Activated T-cell treated with anti-CD3 and anti-CD28 coated beads, Interleukin-2, amount 50 U/mL, for 1 hour (primary cell): ENCODE measurements at places on chromosomes 5 and 9.

- DNase-seq, result no peak
These were observed 45.8 kb upstream of the FTMT start for GRCh38 chr5:121805911-121806310.

- no peak for DNase-seq
These were observed 42.0 kb downstream of the CRB2 start for GRCh38 chr9:123397975-123398374.

- DNase-seq, result no peak
These were observed 10.6 kb downstream of the DIPK1B start for GRCh38 chr9:136722969-136723356.

- DNase-seq, result no peak
These were observed 39.2 kb downstream of the TLE4 start for GRCh38 chr9:79610791-79611614.

- DNase-seq, result no peak
These were observed 92.2 kb upstream of the IL33 start for GRCh38 chr9:6123416-6123815.

GRCh38 chr5:53946405-53947100 is 363.8 kb downstream of the ARL15 start:
- DNase-seq, result no peak

DNA sequence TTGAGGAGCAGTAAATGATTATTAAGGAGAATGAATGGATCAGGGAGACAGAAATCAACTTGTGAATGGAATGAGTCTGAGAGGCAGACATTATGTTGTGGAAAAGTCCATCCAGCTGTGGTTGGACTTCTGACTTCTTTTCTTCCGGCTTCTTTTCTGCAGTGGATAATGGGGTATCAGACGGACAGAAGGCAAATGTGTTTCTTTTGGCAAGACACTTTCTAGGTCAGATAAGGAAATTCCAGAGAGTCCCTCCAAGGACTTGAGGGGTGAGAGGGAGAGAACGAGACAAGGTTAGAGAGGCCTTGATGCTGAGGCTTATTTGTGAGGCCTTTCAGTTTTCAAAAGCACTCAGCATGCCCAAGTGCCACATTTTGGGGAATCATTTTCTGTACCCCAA is 17.1 kb upstream of the GRHPR start:
- no peak for DNase-seq

DNA sequence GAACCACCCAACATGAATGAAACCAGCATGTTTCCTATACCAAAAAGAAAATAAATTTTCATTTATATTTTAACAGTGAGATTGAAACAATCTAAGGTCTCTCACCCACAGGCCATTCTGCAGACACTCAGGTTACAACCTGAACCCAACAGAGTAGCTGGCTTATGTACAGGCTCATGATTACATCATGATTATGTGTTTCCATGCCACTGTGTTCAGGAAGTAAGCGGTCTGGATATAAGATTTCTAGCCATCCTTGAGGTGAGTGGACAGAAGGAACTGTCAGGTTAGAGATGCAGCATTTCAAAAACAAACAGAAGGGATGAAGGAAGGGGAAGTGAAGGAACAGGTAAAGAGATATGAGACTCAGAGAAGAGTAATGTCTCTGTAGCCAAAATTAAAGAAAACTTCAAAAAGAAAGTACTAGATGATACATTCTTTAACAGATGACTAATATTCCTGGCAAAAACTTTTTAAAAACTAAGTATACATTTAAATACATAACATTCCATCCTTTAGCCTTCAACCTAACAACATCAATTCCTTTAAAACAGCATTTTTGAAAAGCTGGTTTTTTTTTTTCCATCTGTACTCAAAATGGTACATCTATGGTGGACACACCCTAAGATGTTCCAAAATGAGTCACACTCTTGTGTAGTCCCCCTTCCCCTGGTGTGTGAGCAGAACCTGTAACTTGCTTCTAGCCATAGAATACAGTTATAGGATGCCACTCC is 119.8 kb downstream of the LPAR1 start:
- DNase-seq, result no peak

DNA sequence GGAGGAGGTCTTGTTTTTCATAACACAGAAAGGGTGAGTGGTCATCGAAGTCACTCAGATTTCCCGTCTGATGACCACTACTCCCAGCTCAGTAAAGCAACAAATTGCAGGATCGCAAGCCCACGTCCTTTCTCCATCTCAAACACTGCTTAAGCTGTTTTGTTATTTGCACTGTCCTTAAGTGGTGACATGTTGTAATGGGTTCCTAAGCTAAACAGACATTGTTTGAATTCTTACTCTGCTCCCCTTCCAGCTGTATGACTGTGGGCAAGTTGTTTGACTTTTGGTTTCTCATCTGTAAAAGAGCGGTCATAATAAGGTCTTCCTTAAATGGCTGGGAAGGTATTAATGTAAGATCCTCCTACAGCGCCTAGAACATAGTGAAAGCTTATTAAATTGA is 62.8 kb upstream of the EQTN start:
- DNase-seq, result no peak

GRCh38 chr5:151619812-151620460 is 28.8 kb upstream of the FAT2 start:
- DNase-seq, result no peak

DNA sequence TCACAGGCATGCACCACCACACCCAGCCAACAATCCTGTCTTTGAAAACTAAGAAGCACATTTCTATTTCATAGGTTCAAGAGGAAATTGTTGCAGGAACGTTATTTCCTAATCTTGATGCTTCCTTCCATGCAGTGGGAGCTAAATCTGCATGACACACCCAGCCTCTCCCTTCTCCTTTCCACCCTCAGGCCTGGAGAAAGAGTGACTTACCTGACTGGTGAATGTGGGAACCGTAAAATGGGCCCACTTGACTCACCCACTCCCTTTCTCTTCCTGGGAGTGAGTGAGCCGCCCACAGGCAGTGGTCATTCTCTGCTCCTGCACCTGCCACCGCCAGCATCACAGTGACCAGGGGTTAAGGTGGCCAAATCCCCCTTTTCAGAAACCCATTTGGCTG is 78.2 kb downstream of the C9orf50 start:
- DNase-seq, result no peak

DNA sequence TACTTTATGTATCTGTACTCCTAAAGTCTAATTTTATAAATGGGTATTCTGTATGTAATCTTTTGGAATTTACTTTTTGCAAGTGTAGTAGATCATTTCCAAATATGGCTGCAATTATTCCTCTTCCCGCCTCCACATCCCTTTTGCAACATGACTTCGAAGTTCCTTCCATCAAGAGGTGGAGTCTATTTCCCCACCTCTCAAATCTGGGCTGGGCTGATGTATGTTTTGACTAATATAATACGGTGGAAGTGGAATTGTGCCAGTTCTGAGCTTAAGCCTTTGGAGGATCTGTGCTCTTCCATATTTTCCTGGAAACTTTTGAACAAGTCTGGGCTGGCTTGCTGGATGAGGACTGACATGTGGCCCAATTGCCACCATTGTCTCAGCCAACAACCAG is 155.9 kb downstream of the FGF18 start:
- no peak for DNase-seq

DNA sequence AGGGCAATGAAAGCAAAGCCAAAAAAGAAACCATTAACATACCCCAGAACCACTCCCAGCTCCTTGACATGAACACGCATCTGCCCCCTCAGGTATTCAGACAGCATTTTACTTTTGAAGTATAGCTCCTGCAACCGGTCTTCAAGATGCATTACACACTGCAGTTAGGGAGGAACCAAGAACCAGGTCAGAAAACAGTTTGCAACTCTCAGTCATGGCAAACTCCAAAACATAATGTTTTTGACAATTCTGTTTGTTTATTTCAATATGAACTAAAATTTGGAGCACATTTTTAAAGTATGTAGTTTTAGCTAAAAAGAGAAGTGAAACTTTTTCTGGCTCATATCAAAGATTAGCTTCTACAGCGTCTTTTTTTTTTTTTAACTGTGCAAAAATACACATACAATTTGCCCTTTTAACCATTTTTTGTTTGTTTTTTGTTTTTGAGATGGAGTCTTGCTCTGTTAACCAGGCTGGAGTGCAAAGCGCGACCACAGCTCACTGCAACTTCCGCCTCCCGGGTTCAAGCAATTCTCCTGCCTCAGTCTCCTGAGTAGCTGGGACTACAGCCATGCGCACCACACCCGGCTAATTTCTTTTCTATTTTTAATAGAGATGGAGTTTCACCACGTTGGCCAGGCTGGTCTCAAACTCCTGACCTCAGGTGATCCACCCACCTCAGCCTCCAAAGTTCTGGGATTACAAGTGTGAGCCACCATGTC is 12.2 kb upstream of the RAPGEF6 start:
- no peak for DNase-seq

DNA sequence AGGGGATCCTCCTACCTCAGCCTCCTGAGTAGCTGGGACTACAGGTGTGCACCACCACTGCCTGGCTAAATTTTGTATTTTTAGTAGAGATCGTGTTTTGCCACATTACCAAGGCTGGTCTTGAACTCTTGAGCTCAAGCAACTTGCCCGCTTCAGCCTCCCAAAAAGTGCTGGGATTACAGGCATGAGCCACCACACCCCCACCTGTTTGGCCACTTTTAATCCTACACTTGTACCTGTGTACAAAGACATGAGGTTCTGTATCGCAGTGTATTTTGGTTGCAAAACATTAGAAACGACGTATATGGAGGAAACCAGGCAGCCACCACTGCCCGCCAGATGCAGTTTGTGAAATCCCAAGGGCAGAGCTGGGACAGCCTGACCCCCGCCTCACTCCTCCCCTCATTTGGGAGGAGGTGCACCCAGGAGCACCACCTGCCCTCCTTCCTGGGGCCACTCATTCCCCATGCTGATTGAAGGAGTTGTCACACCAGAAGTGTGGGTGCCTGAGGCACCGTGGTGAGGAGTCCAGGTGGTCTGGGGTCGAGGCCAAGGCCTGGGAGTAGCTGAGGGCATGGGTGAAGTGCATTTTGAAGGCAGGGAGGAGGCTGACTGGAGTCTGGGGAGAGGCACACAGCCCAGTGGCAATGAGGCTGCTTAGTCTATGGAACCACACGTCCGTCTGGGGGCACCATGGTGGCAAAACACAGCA is 39.3 kb upstream of the OLFM1 start:
- DNase-seq, result no peak

- DNase-seq, result no peak
These were observed 306.3 kb upstream of the SGCD start for GRCh38 chr5:156020647-156021046.

DNA sequence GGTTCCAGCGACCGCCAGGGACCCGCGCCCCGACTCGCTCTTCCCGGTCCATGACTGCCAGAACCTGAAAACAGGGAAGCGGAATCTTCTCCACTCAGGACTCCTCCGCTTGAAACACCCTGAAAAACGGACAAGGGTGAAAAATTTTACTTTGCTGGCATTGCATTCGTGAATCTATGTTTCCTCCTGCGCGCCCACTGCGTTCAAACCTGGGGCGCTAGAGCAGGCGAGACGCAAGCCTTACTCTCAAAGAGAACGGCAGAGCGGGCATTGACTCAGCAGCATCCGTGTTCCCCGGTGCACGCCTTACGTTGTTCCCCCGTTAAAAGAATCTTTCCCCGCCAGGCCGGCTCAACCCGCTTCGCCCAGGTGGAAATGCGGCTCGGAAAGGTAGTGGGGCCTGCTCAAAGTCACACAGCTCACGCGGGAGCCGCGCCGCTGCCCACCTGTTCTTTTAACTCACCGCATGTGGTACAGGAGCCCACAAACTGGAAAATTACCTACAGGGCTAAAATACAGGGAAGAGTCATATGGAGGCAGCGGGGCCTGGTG is 999 bp upstream of the DRD1 start:
- no peak for DNase-seq

DNA sequence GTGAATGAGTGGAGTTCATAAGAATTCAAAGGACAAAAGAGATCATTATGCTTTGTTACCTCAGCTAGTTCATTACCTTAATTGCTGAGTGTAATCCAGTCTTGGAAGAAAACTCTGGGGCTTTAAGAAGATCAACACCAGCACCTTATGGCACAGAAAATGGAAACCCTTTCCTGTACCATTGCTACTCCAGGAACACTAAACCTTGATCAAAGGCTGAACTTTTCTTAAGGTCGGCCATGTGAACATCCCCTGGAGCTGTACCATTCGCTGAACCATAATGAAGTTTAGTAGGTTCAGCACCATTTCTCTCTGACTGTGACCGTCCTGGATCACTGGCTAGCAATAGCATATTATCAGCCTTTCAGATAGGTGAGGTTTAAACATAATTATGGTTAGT is 97.4 kb downstream of the PBX3 start:
- DNase-seq, result no peak

DNA sequence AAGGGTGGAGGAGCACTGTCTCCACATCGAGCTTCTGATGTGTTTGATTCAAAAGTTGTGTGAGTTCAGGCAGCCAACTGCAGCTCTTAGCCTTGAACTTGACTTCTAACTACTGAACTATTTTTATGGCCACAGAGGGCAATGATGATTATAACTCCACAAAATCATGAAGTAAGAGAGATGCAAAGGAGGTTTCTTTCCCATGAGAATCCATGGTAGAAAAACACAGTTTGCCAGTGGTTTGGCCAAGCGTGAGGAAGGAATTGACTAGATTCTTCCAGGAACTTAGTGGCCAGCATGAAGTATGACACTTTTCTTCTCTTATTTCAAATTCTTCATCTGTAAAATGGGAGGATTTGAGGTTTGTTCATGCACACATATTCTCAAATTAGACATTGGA is 43.2 kb downstream of the PAPPA start:
- DNase-seq, result no peak

- DNase-seq, result no peak
These were observed 140.6 kb upstream of the LIFR start for GRCh38 chr5:38697013-38697412.

DNA sequence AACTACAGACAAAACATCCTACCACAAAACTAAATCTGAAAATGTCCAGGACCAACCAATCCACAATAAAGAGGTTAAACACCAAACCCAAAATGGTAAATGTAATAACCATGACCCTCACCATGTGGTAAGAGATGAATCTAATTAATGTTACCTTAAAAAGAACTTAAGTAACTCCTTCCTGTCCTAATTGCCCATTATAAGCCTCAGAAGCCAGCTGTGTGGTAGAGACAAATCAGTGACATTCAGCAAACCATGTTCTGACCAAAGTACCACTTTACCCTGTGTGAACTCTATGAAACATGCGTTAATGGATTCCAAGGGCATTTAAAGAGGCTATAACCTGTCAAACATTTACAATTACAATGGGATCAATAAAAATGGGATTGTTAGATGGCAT is 25.0 kb downstream of the LPAR1 start:
- no peak for DNase-seq

GRCh38 chr5:31990701-31991110 is 183.4 kb downstream of the GOLPH3 start:
- no peak for DNase-seq
